Adrenal gland (tissue), 19 donors: ENCODE measurements at places on chromosomes 13 and 19. TPM values are rescaled to one million over a fixed set of nuclear protein-coding genes. Genes with fewer than 3 reads are reported as not detected.
A peak's percentile ranks its signal among the peaks of the same experiment; 100 is the strongest.

GRCh38 chr19:3034656-3035541 lies 5.8 kb upstream of the TLE2 start:
- DNase-seq = peak; percentile 45

DNA sequence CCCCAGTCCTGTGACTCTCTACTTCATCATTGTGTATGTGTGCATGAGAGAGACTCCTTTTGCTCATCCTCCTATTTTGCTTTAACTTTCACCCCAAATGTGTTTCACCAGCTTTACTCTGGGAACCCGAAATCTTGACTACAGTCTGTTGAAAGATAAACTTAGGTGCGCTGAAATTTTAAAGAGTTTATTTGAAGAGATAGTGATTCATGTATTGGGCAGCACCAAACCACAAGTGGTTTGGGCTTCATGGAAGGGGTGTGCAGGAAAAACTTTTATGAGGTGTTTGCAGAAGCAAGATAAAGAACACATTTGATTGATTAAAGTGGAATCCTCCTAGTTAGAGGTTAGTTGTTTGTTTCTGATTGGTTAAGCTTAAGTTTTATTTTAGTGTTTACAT lies 50.8 kb upstream of the RFC3 start:
- no peak for DNase-seq

GRCh38 chr13:40146063-40146462 lies 490.6 kb downstream of the COG6 start:
- DNase-seq = no peak

DNA sequence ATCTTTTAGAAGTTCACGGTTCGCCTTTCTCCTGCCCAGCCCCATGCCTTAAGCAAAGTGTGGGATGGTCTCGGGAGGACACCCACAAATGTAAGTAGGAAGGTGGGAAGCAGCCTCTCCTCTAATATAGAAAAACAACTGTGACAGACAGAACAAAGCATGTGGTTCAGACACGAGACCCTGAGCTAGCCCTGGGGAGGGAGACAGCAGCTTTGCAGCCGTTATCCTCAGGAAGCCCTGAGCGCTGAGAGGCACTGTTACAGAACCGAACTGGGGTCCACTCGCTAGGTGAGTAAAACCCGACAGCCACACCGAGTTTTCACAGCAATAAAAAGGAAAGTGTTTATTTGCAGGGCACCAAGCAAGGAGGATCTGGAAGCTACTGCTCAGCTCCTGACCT lies 210.6 kb downstream of the UQCRFS1 start:
- no peak for DNase-seq

- DNase-seq = no peak
These were observed 5.7 kb downstream of the KLK5 start for GRCh38 chr19:50947123-50947522.

DNA sequence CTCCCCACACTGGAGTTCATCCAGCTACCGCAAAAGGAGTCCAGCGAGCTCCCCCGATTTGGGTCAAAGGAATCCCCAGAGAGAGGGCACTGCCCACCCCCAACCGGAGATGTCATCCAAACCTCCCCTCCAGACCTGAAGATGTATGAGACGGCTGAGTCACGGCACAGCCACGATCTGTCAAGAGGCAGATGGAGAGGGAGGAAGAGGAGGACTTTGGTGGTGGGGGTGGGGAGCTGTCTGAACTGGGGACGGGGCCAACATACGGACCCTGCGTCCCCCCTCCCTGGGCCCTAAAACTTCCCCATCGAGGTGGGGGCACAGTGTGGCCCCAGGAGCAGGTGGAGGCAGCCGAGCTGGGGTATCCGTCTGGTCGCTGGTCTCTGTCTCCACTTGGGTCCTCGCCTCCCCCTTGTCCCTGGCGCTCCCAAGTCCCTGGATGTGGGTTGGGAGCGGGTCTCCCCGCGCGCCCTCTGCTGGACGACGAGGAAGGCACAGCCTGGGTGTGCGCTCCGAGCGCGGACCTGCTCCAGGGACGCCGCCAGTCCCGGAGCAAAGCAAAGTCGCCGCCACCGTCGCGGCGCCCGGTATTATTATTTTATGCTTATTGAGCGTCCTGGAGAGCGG lies 3.8 kb downstream of the PDE4A start:
- DNase-seq = peak; percentile 81

GRCh38 chr19:39138221-39139211 lies 12.9 kb downstream of the PAK4 start:
- DNase-seq = peak; percentile 53

DNA sequence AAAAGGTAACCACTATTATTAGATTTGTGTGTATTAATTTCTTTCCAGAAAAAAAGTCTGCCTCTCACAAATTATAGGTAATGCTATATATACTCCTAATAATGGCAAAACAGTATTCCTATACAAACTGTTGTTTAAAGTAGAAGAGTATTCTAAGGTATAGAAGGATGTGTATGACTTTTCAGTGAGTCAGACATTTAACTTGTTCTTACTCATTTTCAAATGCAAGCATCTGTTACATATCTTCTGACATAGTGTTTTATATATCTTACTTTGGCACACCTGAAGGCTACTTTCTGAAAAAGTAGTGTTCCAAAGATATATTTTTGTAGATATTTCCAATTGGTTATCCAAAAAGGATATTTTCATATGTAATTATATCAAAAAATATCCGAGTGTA lies 3.5 kb upstream of the SLITRK5 start:
- DNase-seq = no peak

GRCh38 chr19:32201211-32201610 lies 144.2 kb upstream of the ZNF507 start:
- no peak for DNase-seq

GRCh38 chr19:22595422-22595821 lies 38.7 kb upstream of the ZNF492 start:
- DNase-seq = no peak

- no peak for DNase-seq
These were observed 5.6 kb downstream of the ARGLU1 start for GRCh38 chr13:106562301-106562700.

- no peak for DNase-seq
These were observed 37.1 kb downstream of the TSHZ3 start for GRCh38 chr19:31312009-31312676.

- DNase-seq = no peak
These were observed 33.5 kb upstream of the ADGRE1 start for GRCh38 chr19:6853868-6854267.

DNA sequence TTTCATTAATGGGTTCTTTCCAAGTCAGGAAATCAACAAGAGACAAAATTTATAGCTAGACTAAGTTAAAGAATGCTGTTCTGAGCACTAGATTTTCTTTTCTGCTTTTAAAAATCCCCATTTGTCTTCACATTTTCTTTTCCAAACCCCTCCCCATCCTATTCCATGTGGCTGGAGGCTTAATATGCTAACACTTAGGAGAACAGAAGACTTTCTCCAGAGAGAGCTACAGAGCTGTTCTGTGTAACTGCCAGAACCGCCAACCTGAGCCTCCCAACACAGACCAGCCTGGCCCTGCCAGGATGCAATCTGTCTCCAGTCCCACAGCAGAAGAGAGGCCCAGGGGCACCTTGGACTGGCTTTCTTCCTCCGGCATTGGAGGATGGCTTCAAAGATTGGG lies 264.1 kb downstream of the NDFIP2 start:
- DNase-seq = no peak

- no peak for DNase-seq
These were observed 1065.1 kb upstream of the SPRY2 start for GRCh38 chr13:81406022-81406421.

DNA sequence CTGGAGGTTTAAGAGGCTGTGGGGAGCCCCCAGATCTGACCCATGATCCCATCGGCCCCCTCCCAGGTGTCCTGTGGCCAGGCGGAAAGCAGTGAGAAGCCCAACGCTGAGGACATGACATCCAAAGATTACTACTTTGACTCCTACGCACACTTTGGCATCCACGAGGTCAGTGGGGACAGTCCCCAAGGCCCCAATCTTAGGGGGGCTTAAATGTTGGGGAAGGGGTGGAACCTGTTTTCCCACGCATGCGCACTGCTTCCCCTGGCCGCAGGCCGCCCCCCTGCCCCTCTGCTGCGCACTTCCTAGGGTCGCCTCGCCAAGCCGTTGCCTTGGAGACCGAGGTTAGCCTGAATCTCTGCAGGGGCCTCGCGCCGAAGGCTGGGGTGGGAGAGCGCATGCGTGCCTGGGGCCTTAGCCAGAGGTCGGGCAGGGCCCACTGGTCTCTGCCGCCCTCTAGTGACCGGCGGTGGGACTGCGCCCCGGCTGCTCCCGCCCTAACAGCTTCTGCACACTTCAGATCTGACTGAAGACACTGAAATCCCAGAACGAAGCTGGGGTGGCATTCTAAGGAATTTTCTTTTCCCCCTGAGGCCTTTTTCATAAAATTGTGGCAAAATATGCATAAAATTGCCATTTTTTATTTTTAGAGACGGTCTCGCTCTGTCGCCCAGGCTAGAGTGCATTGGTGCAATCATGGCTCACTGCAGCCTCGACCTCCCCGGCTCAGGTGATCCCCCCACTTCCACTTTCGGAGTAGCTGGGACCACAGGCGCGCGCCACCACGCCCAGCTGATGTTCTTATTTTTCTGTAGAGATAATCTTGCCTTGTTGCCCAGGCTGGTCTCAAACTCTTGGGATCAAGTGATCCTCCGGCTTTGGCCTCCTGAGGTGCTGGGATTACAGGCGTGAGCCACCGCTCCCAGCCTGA lies 3.6 kb downstream of the PRMT1 start:
- DNase-seq = peak; percentile 96

DNA sequence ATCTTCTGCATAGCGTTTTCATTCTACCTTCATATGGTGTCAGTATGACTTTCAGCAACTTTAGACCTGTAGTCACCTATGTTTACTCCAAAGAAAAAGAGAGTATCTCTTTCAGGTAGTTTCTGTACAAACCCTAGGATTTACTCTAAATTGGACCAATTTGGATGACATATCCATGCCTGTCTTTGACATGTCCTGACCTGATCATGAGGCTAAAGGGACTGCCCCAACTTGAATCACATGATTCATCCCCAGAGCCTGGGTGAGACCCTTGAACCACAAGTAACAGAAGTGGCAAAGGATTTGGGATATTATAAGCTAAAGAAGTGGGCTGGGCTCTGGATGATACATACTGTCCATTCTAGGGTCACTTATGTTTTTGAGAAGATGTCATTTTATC lies 124.5 kb upstream of the CSNK1A1L start:
- no peak for DNase-seq

DNA sequence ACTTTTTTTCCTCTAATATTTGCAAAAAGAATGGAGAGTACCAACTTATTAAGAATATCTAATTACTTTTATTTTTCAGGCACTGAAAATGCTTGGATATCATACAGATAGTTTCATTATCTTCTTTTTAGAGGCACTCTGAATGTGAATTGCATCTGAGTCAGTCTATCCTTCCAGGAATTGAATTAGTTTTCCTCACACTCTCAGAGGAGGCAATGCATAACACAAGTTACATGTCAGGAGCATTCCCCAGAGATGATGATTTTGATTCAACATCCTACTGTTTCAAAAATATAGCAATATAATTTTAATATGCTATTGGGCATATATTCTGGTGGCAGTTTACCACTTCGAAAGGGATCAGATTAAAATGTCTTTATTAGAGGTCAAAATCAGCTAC lies 1315.4 kb downstream of the PCDH9 start:
- no peak for DNase-seq

DNA sequence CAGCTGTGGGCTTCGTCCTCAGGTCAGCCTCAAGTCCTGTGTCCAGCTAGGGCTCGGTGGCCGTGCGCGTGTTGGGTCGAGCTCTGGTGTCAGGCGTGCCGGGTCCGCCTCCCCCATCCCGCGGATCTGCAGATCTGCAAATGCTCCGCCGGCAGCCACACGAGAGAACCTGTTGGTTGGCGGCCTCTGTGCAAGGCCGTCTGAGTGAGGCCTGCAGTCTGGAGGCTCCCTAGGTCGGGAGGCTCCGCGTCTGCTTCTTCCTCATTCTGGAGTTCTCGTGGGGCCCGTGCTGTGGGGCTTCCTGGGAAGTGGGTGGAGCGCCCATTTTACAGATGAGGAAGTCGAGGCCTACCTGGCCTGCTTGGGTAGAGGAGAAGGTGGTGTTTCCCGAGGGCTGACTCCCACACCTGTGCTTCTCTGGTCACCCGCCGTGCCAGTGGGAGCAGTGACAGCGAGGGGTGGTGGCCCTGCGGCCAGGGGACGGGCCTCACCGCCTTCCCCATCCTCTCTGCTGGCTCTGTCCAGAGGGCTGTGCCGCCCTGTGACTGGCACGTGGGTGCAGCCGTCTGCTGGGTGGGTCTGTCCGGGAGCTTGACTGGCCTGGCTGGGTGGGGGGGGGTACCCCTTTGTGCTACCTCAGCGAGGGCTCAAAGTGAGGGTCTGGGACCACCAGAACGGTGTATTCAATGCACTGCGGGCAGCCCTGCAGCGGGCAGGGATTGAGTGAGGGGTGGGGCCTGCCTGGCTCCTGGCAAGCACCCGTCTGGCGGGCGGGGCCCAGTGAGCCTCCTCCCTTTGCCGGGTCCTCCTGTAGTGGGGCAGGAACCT lies 3.3 kb downstream of the CSNK1G2 start:
- DNase-seq = no peak

DNA sequence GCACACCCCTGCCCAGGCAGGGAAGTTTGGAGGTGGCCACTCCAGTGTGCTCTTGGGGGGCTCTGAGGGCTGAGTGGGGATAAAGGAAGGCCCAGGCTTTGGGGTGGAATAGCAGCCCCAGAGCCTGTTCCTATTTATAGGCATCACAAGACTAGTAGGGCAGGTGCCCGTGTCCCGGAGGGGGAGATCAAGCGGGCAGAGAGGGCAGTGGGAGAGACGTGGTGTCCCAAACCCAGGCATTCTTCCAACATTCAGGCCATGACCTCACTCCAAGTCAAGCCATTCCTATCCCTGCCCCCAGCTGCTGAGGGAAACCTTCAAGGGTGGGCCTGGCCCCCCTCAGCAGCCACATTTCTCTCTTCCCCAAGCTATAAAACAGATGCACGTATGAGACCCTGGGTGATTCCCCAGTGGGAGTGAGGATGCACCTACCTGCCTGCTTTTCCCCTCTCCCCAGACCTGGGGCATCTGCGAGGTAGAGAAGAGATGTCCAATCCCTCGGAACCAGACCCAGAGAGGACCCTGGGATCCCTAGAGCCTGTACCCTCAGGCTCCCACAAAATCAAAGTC lies 3.9 kb downstream of the WIZ start:
- peak; percentile 53 for DNase-seq

DNA sequence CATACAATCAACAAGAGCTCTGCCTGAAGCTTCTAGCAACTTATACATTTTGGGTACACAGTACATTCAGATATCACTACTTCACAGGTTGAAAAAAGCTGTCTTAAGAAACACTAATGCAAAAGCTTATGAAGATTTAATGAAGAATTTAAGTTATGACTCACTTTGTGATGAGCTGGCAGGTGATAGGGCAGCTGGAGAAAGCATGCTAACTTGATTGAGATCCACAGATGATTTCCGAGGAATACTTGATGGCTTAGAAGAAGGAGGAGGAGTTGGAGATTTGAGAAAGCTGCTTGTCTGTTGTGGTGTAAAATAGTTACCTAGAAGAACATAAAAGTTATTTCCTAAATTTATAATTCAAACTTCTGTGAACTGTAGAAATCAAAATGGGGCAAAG lies 23.3 kb downstream of the EXOSC8 start:
- DNase-seq = no peak

ZNF547 gene
- 1.1 TPM for total RNA-seq

PROZ gene
- total RNA-seq = not detected

MYH14 gene
- 7.2 TPM for total RNA-seq

C19orf85 gene
- total RNA-seq = not detected

NBEA gene
- 16.1 TPM for total RNA-seq

CBARP gene
- 1.1 TPM for total RNA-seq

PPM1N gene
- 2.5 TPM for total RNA-seq

IRGC gene
- total RNA-seq = not detected

PSG4 gene
- total RNA-seq = not detected

ZNF471 gene
- 10.1 TPM for total RNA-seq

ZNF534 gene
- total RNA-seq = not detected

PALM3 gene
- total RNA-seq = 0.69 TPM

NUFIP1 gene
- 6.2 TPM for total RNA-seq

EDDM13 gene
- total RNA-seq = 0.33 TPM
